ENCODE measurements at places on chromosomes 2 and 18. TPM values are rescaled to one million over a fixed set of nuclear protein-coding genes. Genes with fewer than 3 reads are reported as not detected.
A peak's percentile ranks its signal among the peaks of the same experiment; 100 is the strongest.

The UGT1A4 gene
- total RNA-seq = not detected

The LRRTM1 gene
- 0.39 TPM for total RNA-seq

The IMPACT gene
- total RNA-seq = 28.2 TPM

The PDE1A gene
- total RNA-seq = 23.2 TPM

DNA sequence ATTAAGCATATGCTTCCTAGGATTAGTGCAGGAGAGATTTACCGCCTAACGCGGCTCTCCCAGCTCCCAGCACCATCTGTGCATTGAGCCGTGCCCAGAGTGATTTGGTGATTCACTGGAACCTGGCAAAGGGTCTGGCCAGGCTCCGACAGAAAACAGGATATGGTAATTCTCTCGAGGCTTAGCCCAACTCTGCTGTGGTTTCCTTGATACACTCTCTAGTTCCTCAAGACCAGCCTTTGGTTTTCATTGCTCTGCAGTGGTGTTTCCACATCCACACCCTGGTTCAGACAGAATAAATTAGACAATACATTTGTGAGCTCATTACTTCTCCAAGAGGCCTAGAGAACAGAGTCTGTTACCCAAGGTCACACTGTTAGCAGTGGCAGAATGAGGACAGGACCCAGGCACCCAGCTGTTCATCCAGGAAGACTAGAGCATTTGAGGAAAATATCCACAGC lies 23.0 kb upstream of the SMAD2 start:
- no peak overlapping the region for H3K4me3 ChIP-seq
- no peaks in the 10 kb centered on the region for H3K27me3 ChIP-seq
- H3K36me3 ChIP-seq = no peaks in the 10 kb centered on the region
- peak; percentile 75 for DNase-seq
- peak overlapping the region; percentile 42 for H3K27ac ChIP-seq
- no peaks in the 10 kb centered on the region for H3K4me1 ChIP-seq

DNA sequence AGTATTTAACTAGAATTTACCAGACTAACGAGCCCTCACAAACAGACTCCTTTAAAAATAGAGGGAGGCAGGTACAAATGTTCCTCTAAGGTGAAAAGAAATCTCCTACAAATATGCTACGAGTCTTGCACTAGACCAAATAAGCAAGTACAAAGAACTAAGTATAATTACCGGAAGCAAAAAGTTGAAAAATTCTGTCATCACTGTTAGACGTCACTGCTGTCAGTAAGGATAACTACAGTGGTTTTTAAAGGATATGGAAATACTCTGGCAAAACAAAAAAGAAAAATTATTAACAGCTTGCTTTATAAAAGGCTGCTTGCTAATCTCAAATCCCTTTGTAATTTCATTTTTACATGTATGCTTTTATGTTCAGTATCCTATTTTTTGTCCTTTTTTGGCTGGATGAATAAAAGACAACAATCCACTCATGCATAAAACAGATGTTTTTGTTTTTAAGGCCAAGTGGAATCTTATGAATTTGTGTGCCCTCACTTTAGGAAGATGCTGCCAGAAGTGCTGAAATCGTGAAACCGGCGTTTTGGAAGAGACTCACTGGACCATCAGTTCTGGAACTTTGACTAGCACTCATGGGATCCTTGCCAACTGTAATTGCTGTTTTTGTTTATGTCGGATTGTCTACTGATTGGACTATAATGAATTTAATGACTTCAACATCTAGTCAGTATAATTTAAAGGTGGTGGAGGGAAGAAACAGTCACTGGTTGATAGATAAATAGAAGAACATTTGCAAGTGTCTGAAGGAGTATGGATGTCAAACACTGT lies 6.7 kb downstream of the ZNF521 start:
- H3K36me3 ChIP-seq = no peaks in the 10 kb centered on the region
- no peak for DNase-seq
- H3K27ac ChIP-seq = no peak overlapping the region
- no peaks in the 10 kb centered on the region for H3K4me1 ChIP-seq
- H3K4me3 ChIP-seq = no peak overlapping the region

DNA sequence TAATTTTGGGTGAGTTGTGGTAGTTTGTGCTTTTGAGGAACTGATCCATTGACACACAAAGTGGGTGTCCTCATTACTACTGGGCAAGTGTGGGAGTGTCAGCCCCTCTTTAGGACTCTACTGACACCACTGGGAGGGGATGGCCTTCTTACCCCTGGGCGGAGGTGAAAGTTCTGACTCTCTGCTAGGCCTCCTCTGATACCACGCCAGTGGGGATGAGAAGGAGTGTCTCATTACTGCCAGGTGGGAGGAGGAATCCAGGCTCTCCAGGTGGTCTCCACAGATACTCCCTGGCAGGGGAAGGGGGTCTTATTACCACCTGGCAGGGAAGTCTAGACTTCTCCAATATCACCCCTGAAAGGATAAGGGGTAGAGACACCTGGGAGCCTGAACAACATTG lies 9.1 kb downstream of the LCLAT1 start:
- H3K4me3 ChIP-seq = no peak overlapping the region
- no peaks in the 10 kb centered on the region for H3K27me3 ChIP-seq
- no peaks in the 10 kb centered on the region for H3K36me3 ChIP-seq
- DNase-seq = no peak
- H3K4me1 ChIP-seq = peaks cover 2% of the 10 kb centered on the region
- no peak overlapping the region for H3K27ac ChIP-seq

DNA sequence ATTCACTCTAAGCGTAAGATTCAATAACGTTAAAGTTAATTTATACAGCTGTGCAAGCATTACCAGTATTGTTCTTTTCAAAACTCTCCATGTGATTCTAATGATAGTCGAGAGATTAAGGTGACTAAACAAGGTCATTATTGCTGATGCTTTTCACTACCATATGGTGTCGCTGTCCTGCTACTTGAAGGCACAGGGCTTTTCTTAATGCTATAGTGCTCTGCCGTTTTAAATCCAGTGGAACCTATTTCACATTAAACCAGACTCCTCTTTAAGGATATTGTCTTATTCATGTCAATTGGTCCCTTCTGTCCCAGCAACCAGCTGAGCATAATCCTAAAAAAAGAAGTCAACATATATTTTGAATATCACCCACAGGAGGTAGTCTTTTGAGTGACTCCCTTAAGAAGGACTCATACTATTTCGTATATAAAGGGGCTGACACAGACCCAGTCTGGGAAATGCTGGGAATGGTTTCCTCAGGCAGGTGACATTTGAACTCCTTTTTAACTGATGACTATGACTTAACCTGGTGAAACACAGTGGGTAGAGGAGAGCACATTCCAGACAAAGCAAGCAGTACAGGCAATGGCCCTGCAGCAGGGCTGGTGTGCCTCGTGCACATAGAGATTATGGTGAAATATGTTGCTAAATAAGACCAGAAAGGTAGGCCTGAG lies 53.9 kb upstream of the CYTIP start:
- no peaks in the 10 kb centered on the region for H3K27me3 ChIP-seq
- DNase-seq = no peak
- H3K4me3 ChIP-seq = no peak overlapping the region
- H3K27ac ChIP-seq = no peak overlapping the region
- H3K4me1 ChIP-seq = no peaks in the 10 kb centered on the region
- H3K36me3 ChIP-seq = no peaks in the 10 kb centered on the region

Measured in aorta (tissue), 5 donors.